ENCODE measurements at places on chromosomes 3 and 15.

- no peak for DNase-seq
Observed at GRCh38 chr3:58026598-58026997, 18.4 kb downstream of the FLNB start.

- DNase-seq: no peak
Observed at GRCh38 chr3:75242012-75242735, 422.0 kb upstream of the FRG2C start.

GRCh38 chr15:81433462-81433861 is 59.4 kb upstream of the TMC3 start:
- DNase-seq: no peak

- no peak for DNase-seq
Observed at GRCh38 chr15:78140292-78140691, 8.9 kb upstream of the IDH3A start.

GRCh38 chr3:151926956-151927355 is 53.5 kb downstream of the SUCNR1 start:
- no peak for DNase-seq

DNA sequence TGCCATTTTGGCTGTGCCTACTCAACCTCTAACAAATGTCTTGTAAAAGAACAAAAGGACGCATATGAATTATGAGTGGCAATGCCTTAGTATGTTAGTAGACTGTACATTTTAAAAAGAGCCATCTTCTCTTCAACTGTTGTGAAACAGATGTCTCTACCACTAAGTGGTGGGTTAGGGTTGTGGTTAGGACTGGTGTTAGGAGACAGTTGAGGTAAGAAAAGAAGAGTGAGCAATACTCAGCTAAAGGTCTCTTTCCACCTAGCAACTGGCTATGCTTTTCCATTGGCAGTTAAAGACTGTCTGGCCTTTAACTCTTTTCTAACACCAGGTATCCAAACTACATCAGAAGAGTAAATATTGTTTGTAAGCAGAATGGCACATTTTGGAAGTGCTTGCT is 221.7 kb upstream of the TBC1D5 start:
- DNase-seq: no peak

GRCh38 chr3:99503350-99503749 is 135.0 kb upstream of the COL8A1 start:
- DNase-seq: no peak

GRCh38 chr3:127386490-127386889 is 98.6 kb upstream of the PRR20G start:
- DNase-seq: no peak

GRCh38 chr15:31065824-31066223 is 35.7 kb downstream of the TRPM1 start:
- DNase-seq: peak; percentile 51

GRCh38 chr15:84772467-84772866 is 24.1 kb downstream of the ZNF592 start:
- no peak for DNase-seq

GRCh38 chr15:39925112-39925842 is 5.2 kb upstream of the GPR176 start:
- DNase-seq: no peak

Data from WERI-Rb-1 (cell line).